ENCODE measurements at places on chromosomes 7 and 10.

DNA sequence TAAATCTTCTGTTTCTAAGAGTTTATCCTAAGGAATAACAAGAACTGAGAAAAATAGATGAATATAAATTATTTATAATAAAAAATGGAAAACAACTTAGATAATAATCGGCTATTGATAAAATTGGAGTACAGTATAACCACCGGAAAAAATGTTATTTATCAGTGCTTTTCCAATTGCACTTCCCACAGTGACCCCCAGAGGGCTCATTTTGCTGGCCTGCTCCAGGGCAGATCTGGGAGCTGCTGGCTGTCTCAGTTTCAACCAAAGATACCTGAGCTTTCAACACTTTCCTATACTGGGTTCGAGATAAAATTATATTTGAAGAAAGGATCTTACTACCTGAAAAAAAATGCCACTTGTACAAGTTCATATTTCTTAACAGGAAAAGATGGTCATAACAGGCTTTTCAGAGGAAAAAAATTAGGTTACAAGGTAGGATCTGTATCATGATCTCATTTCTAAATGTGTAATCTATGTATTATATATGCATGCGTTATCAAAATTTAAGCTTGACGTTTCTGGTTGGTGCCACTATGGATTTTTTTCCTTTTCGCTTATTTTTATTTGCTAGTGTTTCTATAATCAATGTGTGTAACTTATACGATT lies 165.7 kb downstream of the NPSR1 start:
- DNase-seq = peak; percentile 24

DNA sequence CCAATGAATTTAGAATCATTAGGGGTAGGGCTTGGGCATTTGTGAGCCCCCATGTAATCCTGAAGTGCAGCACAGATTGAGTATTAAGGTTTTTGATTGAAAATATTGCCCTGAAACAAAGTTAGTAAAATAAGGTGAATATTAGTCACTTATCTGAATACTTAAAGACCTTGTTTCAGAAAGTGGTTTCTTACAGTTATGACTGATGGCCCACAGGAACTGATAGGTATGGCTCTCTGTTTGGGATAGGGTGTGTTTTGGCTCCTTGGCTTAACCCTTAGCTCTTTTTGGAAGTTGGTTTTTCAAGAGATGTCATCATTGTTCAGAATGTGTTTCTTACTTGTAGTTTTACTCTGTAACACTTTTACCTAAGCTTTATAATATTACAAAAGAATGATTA lies 34.8 kb downstream of the MDFIC start:
- DNase-seq = no peak

DNA sequence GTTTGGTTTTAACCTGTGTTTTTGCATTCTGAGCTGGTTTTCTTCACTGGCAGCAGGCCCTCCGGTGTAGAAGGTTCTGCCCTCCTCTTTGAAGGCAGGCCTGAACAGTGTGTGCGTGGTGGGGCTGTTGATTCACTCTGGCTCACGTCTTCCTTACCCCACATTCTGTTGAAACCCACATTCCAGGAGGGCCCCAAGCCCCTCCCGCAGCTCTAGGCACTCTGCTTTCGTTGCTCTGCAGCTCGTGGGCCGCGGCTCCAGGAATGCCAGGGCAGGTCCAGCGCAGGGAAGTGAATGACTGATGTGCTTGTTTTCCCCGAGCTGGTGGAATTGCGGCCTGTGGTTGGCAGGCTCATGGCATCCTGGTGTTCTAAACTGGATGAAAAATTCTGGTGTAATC lies 49.0 kb downstream of the HTRA1 start:
- no peak for DNase-seq

GRCh38 chr7:110733221-110733620 lies 357.7 kb upstream of the LRRN3 start:
- no peak for DNase-seq

DNA sequence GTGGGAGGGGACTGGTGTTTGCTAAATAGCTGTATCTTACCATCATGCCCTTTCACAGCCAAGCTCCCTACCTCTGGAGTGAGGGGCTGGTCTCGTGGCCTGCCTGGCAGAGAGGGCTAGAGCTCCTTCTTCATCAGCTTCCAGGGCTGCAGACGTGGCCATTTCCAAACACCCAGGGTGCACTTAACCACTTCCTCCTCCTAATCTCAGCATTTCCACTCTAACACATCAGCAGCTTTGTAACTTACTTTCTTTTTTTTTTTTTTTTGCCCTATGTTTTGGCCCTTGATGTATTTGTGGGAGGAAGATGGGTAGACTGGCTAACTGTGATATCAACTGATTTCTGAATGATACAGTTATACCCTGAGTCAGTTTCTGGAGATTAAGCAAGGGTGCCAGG lies 27.4 kb downstream of the LRRC4 start:
- no peak for DNase-seq
